Renal cortex interstitium (tissue), 15 donors: ENCODE measurements at places on chromosomes 13 and 19.
A peak's percentile ranks its signal among the peaks of the same experiment; 100 is the strongest.

- DNase-seq = no peak
These were observed 19.8 kb downstream of the ZNF583 start for GRCh38 chr19:56423985-56424353.

DNA sequence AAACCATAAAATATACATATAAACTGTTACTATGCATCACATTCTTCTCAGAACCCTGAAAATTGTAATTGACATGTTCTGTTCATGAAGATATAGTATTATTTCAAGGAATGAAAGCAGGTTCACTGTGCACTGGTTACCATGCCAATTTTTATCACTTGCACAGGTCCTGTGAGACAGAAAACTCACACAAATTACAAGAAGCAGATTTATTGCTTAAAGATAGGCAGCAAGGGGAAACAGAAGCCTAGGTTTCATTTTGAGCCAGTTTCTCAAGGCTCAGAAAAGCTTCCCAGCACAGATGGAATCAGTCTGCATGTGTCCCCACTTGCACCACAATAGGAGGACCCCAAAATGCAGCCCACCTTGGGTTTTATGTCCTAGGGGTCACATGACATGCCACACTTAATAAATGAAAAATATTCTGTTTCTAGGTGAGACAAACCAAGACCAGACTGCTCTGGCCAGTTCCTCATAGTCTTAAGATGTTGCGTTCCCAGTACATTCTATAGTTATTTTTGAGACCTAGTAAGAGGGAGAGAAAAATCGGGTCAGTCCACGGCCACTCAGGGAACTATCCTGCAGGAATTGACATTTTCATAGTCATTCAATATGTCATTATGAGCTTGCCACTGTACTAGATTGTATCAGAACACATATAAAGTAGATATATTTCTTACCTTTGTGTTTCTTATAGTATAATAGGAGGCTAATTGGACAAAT is 459.1 kb upstream of the ATXN8OS start:
- DNase-seq = no peak

- DNase-seq = no peak
These were observed 2.8 kb downstream of the NAXD start for GRCh38 chr13:110618167-110618566.

DNA sequence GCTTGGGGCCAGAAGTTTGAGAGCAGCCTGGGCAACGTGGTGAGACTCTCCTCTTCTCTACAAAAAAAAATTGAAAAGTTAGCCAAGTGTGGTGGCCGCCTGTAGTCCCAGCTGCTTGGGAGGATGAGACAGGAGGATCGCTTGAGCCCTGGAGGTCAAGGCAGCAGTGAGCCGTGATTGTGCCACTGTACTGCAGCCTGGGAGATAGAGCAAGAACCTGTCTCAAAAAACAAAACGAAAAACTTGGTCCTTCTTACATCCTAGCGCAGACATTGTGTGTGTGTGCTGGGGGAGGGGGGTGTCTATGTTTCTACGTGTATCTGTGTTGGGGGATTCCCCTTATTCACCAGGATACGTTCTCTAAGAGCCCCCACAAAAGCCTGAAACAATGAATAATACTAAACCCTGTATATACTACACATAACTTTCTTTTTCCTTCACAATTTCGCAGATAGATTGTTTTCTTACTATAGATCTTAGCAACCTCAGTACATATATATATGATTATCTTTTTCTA is 7.9 kb downstream of the AXL start:
- DNase-seq = no peak

GRCh38 chr19:5314907-5315298 is 25.7 kb downstream of the PTPRS start:
- DNase-seq = no peak

DNA sequence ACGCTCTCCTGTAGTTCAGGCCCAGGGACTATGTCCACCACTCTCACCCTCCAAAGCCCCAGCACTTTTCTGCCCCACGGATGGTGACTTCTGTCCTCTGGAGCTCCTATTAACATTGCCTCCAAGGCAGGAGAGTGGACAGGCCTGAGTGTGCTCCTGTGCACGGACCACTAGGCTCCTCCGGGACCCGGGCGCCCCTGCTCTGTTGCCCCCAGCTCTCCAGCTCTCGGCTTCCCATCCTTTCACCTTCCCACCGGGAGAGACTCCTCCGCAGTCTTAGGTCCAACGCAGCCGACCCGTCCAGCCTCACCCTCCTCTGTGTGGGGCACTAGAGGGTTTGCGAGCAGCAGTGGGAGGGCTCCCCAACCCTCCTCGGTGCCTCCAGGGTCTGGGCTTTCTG is 30.4 kb downstream of the CAPN12 start:
- DNase-seq = no peak

DNA sequence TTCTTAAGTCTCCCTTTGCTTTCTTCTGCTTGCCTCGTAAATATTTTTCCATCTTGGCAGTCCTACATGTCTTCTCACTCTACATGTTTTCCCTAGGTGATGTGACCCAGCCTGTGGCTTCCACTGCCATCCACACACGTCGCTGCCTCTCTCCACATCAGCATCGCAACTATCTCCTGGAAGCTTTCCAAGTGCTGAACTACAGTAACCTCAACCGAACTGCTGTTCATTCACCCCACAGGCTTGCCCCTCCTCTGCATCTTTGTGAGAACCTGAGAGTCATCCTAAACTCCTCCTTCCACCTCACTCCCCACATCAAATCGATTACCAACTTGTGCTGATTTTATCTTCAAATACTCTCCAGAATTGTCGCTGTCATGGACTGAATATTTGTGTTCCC is 41.2 kb upstream of the USPL1 start:
- no peak for DNase-seq

DNA sequence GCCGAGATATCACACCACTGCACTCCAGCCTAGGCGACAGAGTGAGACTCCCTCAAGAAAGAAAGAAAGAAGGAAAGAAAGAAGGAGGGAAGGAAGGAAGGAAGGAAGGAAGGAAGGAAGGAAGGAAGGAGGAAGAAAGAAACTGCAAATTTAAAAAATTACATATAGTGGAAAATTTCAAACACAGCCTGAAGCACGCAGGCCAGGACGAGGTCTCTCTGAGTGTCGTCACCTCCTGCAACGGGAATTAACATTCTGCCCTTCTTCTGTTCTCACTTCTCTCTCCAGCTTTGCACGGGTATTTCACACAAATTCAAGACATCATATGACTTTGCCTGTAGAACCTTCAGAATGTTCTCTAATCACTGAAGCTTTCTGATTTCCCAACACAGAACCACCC is 108.2 kb downstream of the GNG7 start:
- no peak for DNase-seq

- DNase-seq = peak; percentile 87
These were observed 803 bp upstream of the TIMM44 start for GRCh38 chr19:7944177-7944761.

- no peak for DNase-seq
These were observed 14.2 kb downstream of the XAB2 start for GRCh38 chr19:7614859-7615741.

- DNase-seq = no peak
These were observed 64.4 kb upstream of the ZNF43 start for GRCh38 chr19:21900401-21900800.

DNA sequence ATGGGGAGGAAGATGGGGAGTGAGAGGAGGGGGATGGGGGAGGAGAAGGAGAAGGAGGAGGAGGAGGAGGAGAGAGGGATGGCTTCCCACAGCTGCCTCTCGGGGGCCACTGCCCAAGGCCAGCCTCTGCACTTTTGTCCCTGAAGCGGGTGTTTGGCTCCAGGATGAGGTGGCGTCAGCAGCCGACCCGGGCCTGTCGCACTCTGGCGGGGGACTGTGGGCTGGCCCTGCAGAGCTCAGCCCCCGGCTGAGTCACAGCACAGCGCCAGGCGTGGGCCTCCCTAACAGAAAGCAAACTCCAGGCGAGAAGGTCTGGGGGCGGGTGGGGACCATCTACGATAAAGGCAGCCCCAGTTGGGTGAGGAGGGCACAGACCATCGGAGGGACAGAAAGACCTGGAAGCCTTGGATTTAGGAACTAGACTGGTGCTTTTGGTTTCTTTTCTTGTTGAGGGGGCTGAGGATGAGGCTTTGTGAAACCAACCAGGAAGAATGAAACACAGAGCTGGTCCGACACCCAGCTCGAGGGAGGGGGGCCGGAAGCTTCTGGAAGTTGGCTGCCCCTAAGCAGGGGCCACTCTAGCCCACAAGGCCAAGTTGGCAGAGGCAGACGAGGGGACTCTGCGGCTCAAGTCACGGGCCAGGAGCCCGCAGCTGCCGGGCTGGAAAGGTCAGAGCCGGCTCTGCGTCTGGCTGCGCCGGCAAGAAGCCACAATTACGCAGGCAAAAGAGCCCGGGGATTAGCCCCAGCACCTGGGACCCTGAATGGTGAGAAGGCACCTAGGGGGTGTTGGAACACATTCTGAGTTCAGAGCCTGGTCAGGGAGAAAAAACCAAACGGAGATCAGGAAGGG is 18.2 kb downstream of the LSM4 start:
- DNase-seq = peak; percentile 79

DNA sequence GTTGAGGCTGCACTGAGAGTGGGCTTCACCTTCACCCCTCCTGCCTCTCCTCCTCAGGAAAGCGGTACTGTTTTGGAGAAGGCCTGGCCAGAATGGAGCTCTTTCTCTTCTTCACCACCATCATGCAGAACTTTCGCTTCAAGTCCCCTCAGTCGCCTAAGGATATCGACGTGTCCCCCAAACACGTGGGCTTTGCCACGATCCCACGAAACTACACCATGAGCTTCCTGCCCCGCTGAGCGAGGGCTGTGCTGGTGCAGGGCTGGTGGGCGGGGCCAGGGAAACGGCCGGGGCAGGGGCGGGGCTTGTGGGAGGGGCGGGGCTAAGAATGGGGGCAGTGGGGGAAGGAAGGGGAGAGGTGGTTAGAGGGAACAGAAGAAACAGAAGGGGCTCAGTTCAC is 7.5 kb downstream of the CYP2A13 start:
- no peak for DNase-seq

DNA sequence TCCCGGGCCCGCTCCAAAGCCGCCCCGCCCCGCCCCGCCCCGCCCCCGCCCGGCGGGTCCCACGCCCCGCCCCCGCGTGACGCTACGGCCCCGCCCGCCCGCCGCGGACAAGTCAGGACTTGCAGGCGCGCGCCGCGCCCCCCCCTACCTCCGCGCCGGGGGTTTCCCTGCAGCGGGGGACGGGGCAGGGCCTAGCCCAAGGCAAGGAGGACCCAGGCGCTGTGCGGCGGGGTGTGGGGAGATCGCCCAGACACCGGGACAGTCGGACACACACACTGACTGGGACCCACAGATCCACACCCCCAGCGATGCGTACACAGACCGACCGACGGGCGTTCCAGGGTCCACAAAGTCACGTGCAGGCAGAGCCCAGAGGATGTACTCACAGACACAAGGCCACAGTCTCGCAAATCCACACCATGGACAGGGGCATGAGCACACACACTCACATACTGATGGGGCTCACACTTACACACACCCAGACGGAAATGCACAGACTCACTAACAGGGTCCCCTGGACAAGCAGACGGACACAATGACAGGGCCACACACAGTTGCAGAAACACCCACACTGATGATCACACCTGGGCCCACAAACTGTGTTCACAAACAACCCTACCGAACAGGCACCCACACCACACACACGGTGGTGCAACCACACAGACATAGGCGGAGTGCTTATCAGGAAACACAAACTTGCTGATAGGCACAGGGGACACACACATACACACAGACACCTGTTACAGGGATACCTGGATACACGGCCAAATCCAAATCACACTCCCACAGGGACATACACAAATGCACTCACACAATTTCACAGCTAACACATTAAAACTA is 436 bp upstream of the BBC3 start:
- peak; percentile 67 for DNase-seq

- DNase-seq = no peak
These were observed 412.5 kb downstream of the DACH1 start for GRCh38 chr13:71454509-71454908.
